ENCODE measurements at places on chromosomes 6 and 20.

DNA sequence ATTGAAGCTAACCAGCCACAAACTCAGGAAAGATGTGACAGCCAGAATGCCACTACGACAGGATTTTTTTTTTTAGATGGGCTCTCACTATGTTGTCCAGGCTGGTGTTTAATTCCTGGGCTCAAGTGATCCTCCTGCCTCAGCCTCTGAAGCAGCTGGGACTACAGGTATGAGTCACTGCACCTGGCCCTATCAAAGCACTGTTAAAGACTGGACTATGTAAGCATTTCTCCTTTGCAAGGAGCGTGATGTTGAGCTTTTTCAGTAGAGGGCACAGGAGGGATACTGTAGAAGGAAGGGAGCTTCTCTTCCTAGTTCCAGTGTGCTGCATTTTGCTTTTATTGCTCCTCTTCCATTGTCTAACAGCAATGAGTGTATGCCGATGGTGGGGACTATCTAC is 35.8 kb downstream of the ZBTB9 start:
- peak; percentile 49 for DNase-seq

GRCh38 chr20:32018269-32019155 is 8.3 kb downstream of the CCM2L start:
- DNase-seq = no peak

- DNase-seq = no peak
These were observed 27.5 kb downstream of the SASH1 start for GRCh38 chr6:148370176-148370575.

- no peak for DNase-seq
These were observed 717.9 kb upstream of the POU3F2 start for GRCh38 chr6:98116455-98116854.

DNA sequence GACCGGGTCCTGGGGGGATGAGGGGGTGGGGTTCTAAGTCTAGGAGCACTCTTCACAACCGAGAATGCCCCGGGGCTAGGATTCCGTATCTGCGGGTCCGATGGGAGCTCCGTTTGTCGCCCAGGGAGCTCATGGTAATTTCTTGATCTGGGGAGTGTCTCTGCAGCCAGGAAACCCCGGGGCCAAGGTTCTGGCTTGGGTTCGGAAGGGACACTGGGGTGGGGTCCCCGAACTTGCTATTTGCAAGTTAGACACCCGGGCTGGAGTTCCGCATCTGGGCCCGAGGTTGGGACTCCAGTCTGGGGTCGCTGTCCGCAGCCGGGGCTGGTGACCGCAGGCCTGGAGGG is 397 bp downstream of the PEDS1 start:
- no peak for DNase-seq

DNA sequence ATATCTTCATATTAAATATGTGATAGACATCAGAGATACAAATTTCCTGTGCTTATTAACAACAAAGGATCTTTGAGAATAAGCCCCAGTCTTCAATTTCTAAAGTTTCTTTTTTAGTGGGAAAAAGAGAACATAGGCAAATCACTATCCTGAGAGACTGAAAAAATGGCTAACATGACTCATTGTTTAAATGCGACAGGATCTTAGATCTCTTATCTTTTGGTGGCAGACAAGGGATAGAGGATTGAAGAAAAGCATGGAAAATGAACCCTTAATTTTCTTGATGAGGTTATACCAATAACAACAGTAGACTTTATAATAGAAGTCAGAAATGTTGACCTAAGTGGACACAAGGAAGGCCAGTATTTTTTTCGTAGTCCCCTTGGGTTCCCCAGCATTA is 178.6 kb upstream of the MAP3K7 start:
- DNase-seq = no peak

DNA sequence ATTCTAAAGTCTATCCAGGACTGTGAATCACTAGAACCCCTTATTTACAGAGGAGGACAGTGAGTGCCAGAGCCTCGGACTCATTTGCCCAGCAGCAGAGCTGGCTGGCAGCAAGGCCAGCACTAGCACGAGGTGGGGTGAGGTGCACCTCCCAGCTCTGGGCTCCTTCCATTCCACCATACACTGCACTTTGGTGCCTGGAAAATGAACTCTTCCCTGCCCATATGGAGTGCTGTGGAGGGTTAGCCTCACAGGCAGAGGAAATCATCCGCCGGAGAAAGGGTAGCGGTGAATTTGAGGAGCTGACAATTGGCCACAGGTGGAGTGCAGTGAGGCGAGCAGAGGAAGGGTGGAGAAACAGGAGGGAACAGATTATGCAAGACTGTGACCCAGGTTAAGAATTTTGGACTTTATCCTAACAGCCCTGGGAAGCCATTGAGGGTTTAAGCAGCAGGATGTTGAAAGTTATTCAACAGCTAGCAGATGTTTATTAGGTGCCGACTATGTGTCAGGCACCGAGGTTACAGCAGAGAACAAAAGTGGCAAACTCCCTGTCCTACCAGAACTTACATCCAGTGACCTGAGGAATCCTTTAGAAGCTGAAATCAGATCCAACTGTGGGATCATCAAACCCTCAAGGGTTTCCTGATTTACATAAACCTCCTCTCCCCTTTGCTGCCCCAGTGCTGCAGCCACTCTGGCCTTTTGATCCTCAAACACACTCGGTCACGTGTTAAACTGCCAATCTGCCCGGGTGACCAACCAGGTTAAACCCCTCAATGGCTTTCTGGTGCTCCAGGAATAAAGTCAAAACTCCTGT is 6.2 kb downstream of the TRIM26 start:
- peak; percentile 41 for DNase-seq

- DNase-seq = no peak
These were observed 123.6 kb upstream of the MMS22L start for GRCh38 chr6:97406633-97407032.

- DNase-seq = no peak
These were observed 139.1 kb downstream of the ARID1B start for GRCh38 chr6:156916130-156916801.

GRCh38 chr6:68958327-68958726 is 323.2 kb downstream of the ADGRB3 start:
- DNase-seq = no peak

GRCh38 chr6:124694139-124694705 is 268.0 kb upstream of the RNF217 start:
- DNase-seq = no peak

DNA sequence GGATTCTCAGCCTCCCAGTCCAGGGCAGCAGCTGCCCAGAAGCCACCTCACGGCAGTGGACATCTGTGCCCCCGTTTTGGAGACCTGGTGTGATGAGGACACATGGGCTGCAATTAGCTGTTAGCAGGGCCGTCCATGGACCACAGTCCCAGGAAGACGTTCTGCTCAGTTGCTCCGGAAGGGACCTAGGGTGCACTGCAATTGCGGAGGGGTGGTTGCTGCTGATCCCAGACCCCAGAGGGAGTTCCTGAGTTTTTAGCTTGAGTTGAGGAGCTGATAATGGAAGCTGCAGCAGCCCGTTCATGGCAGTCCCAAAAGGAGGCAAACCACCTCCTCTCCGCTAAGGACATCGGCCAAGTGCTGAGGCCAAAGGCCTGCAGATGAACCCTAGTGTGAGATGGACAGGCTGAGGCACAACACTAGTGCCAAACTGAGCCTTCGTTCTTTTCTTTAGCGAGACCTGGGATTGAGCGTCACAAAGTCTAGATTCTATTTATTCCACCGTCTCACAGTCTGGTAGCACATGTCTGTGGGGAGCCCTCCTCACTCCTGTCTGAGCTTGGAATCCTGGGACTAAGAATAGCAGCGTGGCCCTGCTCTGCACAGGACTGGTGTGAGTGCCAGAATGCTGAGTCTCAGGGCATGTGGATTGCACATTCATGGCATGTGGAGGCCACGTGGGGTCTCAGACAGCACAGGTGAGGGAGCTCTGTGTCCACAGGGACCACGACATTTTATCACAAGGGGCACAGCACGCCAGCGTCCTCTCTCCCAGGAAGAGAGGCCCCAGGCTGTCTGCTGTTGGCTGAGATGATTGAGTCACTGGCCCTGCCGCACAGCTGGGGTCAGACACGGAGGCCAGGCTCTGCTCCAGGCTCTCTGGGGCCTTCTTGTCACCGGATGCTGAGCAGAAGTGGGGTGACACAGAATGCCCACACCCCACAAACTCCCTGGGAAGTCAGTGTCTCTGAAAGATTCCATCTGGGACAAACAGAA is 113.4 kb downstream of the PSMB1 start:
- DNase-seq = peak; percentile 13

DNA sequence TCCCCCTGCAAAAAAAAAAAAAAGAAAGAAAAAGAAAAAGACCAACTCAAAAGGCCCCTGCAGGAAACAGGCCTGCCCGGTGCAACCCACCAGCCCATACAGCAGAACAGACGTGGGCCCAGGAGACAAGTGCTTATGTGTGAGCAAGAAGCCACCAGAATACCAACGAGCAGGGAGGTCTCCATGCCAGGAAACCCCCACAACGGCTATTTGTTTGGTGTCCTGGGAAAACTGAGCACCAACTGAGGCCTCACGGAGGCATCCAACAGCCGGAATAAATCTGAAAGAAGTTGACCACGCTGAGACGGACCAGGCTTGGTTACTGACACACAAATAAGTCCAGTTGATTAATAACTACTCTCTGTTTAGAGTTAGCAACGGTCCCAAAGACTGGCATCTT is 29.7 kb downstream of the PTPRT start:
- DNase-seq = no peak

DNA sequence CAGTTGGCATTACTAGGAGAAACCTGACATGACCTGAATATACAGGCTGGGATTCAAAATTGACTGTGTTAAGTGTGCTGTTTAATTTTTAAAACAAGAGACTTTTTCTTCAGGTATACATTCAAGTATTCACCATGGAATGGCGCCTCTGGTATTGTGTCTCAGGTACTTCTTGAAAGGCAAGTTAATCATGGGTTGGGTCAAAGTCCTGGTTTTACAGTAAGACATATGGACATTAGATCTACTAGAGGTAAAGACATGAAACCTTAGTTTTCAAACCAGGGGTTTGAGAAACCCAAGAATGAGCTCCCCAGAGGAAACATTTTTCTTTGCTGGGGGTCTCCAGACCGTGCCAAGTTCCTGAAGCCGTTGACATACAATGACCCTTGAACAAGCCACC is 232.4 kb downstream of the SAMD5 start:
- DNase-seq = no peak

DNA sequence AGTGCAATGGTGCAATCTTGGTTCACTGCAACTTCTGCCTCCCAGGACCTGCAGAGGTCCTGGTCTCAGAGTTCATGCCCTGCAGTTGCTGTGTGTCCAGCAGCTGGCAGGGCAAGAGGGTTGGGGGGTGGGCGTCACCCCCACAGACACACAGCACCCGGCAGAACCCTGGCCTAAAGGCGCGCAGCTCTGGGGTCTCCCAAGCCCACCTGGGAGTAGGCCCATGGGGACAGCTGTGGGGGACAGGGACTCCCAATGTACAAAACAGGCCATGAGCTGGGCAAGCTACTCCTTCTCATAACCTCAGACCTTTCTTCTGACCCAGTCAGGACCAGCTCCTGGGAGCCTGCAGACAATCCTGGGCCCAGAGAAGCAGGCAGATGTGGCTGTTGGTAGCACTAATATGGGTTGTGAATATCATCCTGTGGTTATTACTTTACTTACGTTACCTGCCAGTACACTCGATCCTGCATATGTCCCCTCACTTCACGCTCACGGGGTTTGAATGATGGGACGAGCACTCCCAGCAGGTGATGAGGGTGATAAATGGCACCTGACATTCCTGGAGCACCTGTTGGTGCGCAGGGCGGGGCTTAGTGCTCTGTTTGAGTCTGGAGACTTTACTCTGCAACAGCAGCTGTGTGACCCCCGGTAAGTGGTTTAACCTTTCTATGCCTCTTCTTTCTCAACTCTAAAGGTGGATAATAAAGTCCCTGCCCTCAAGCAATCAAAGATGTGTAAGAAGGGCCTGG is 39.9 kb upstream of the SULF2 start:
- DNase-seq = no peak

DNA sequence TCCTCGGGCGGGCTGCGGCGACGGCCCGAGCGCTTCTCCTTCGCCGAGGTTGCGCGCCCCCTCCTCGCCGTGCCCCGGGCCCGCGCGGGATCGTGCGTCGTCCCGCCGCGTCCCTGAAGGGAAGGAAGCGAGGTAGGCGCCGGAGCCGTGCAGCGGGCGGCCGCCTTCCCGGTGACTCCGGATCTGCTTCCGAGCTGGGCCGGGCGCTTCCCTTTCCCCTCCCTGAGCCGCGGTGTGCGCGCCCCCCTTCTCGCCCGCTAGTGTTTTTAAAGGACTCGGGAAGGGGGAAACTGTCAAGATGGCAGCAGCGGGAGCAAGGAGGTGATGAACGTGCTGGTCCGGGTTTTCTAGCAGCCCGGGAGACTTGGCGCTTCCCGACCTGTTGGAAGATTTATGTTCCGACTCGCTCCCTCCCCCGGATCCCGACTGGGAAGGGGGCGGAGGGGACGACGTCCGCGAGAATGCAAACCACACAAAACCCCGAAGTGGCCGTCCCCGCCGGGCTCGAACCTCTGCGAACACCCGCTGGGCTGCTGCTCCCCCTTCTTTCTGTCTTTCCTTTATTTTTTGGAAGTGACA is 744 bp upstream of the FOXO3 start:
- peak; percentile 77 for DNase-seq

GRCh38 chr20:59144179-59144830 is 19.3 kb upstream of the ZNF831 start:
- DNase-seq = no peak

GRCh38 chr20:48703511-48704219 is 124.1 kb downstream of the PREX1 start:
- DNase-seq = no peak

DNA sequence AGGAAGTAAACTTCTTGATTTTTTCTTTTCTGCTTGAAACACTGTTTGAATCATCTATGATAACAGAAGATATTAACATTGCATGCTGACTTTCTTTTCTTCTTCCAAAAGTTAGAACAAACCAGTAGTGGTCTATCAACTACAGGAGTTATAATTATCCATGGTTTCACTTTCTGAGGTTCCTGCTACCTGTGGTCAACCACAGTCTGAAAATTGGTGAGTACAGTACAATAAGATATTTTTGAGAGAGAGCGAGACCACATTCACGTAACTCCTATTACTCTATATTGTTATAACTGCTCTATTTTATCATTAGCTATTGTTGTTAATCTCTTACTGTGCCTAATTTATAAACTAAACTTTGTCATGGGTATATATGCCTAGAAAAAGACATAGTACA is 86.1 kb downstream of the MAP7 start:
- DNase-seq = no peak

- no peak for DNase-seq
These were observed 5.9 kb upstream of the SLCO4A1 start for GRCh38 chr20:62636446-62636845.

GRCh38 chr20:57717797-57718196 is 8.0 kb upstream of the PMEPA1 start:
- DNase-seq = peak; percentile 63

DNA sequence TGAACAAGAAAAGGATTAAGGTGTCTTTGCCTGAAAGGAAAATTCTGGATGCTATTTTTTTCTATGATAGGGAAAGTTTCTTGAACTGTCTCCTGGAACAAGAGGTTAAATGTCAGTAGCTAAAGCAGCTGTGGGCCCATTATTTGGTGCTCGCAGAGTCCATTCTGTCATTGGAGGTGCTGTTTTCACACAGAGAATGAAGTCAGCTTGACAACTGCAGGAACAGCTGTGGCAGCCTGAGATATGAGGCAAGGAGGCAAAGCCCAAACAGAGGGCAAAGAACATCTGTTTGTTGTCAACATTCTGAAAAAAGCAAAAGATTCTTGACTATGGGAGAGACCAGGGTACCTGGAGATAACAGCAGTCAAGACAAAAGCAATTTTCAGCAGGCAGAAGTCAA is 548.2 kb downstream of the KIF16B start:
- peak; percentile 96 for DNase-seq
